NCI-H146 (cell line): ENCODE measurements at places on chromosomes 5 and 9.
A peak's percentile ranks its signal among the peaks of the same experiment; 100 is the strongest.

DNA sequence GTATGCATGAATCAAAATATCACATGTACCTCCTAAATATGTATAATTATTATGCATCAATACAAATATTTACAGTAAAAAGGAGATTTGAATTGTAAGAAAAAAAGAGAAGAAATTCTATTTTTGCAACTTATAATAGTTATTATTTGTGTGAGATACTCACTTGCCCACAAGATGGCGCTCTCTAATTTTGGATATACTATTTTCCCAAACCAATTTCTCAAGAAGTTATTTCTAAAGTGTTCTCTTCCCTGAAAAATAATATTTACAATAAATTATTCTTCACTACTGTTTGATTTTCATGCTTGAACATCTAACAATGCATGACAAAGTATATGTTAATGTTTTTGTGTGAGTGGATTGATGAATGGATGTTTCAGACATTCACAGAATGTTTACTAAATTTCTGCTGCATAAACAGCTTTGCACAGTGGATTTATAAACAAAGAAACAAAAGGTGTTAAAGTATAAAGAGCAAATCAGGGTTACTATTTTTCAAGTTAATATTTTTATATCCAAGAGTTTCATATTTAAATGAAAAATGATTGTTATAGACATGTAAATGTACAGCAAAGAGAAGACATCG, 503.4 kb downstream of the PDE4D start:
- peak; percentile 47 for DNase-seq

- DNase-seq: no peak
These were observed 338.7 kb downstream of the NPR3 start for GRCh38 chr5:33049842-33050241.

- no peak for DNase-seq
These were observed 18.4 kb upstream of the DEPDC1B start for GRCh38 chr5:60718166-60718892.

DNA sequence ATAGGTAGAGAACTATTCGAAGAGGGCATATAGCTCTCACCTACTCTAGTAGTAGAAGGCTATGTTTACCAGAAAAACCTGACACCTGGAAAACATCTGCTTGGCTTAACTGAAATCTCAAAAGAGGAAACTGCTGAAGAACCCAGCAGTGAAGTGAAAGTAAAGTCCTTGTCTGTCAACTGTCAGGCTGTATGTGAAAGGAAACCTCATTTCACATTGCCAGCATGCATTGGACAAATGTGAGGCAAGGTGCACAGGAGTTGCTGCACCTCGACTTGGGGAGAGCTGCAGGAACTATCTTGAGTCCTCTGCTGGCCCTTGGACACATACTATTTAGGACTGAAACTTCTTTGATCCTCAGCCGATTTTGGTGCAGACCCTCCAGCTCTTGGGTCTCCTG, 53.3 kb downstream of the NREP start:
- DNase-seq: no peak

DNA sequence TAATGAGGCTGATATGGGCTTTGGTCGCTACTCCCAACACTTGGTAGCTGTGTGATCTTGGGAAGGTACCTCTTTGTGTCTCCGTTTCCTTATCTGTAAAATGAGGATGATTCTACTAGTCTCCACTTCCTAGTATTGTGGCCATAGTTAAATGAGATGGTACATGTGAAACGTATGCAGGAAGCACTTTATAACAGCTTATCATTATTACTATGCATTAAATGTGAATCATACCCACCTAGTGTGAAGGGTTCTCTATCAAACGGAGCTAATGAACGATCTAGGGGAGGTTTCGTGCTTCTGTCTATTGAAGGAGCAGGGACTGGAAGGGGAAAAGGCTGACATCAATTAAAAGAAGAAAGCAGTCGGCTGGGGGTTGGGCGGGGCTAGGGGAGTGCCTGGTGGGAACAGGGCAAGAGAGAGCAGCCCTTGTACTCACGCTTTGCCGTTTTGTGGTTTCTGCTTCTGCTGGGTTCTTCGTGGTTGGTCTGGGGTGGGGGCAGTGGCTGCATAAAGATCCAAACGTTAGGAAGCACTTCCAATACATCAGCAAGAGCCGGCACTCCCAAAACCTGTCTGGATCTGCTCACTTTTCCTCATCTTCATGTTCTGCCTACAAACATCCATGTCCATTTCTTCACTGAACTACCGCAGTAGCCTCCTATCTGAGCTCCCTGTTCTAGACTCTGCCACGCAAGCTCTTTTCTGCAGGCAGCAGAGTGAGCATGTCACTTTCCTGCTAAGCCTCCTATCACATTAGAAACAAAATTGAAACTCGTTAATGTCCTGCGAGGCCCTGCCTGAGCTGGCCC, 30.8 kb downstream of the LCP2 start:
- no peak for DNase-seq

DNA sequence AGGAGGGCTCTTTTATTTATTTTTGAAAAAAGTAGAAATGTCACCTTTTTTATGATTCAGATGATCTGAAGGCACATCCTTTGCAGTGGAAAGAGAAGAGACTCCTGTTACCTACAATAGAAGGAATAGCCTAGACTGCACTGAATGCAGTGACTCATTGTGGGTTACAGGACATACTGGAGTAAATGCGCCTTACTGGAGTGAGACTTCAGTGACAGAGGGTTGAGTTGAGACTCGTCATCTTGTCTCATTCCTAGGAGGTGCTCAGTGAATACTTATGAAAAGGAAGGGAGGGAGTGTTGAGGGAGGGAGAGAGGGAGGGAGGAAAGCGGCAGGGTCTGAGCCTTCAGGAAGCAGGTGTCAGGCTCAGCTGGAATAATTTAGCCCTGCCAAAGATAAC, 25.2 kb downstream of the ANKRA2 start:
- DNase-seq: peak; percentile 38

- DNase-seq: no peak
These were observed 32.2 kb upstream of the TGFBI start for GRCh38 chr5:135996611-135997010.

- DNase-seq: no peak
These were observed 4.0 kb downstream of the MAT2B start for GRCh38 chr5:163509291-163509951.

- DNase-seq: no peak
These were observed 114.4 kb upstream of the ZNF366 start for GRCh38 chr5:72621576-72621975.
